ENCODE measurements at places on chromosomes 7 and 10. TPM values are rescaled to one million over a fixed set of nuclear protein-coding genes. Genes with fewer than 3 reads are reported as not detected.

The ARHGEF35 gene
- total RNA-seq: 1.3 TPM

The ALOX5 gene
- not detected for total RNA-seq

The OR2A12 gene
- total RNA-seq: not detected

The EEF1AKMT2 gene
- total RNA-seq: 19.9 TPM

The ZNF679 gene
- total RNA-seq: not detected

The USP6NL gene
- total RNA-seq: 8.7 TPM

The CABCOCO1 gene
- total RNA-seq: 0.83 TPM
